ENCODE measurements at places on chromosomes 4 and X.

DNA sequence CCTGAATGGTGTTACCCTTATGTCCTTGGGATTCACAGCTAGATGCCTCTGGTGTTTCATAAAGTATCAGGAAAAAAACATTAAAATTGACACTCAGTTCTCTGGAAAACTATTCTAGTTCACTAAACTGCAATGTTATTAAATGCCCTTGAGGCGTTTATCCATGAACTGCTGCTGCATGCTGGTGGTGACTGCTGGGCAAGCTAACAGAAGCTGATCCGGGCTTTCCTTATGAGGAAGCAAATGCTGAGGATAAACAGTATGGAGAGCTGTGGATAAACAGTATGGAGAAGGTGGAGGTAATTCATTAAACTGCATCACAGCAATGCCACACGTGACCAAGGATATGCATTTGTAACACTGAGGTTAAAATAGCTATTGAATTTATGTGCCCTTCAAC is 227.0 kb downstream of the NR3C2 start:
- no peak for DNase-seq

GRCh38 chr4:17781300-17782287 is at the start of gene FAM184B:
Gene FAM184B, minus strand, starts transcription at chr4:17781621. Its CDS starts 322 bp downstream, at chr4:17781299.
- no peak for DNase-seq

DNA sequence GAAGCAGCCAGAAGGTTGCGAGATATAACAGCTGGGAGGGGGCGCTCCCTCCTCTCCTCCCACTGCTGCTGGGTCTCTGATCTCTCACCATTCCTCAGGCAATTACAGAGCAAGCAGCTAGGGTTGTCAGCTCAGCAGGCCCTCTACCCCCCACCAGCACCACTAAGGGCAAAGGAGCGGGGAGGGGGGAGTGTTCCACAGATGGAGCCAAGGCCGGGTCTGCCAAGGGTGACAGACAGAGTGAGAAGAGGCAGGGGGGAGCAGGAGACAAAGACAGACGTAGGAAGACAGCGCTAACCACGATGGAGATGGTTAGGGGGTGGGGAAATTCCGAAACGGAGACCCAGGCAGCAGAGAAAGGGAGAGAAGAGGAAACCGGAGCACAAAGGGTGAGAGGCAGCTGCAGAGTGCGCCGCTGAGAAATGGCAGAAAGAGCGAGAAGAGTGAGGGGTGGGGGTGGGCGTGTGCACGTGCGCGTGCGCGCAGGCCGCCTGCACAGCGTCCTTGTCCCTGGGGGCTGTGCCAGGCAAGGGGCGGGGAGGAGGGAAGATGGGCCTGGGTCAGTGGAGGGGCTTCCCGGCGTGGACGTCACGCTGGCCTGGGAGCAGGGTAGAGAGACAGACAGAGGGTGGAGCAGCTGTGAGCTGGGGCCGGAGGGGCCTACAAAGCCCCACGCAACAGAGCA is 6.9 kb downstream of the L1CAM start:
- no peak for DNase-seq

DNA sequence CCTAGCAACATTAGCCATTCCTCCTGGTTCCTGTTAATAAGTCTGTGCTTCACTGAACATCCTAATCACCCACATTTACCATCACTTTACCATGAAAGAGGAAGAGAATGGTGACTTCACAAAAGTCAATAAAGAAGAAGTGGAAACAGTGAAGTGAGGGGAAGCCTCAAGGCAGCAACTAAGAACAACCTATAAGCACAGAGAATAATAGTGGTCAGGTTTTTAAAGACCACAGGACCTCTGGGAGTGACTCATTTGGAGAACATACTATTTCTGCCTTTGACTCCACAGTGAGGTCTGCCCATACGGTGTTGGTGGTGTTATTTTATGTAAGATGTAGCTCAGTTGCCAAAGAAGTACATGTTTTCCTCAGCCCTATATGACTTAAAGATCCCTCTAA is 86.0 kb upstream of the TET2 start:
- no peak for DNase-seq

DNA sequence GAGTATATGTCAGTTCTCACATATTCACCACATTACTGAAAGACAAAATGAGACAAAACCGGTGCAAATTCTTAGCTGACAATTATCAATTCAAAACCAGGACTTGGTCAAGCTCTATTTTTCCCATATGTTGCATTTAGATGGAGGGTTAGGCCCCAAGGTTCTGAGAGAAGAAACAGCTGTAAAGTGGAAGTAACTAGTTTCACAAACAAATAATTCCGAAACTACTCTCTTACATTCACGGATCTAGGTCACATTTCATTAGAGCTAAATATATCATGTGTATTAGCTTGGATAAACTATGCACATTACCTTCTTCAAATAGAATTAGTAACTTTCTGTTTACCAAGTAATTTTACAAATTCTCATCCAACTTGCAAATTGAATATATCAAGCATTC is 3.7 kb upstream of the GABRA2 start:
- DNase-seq, result no peak

DNA sequence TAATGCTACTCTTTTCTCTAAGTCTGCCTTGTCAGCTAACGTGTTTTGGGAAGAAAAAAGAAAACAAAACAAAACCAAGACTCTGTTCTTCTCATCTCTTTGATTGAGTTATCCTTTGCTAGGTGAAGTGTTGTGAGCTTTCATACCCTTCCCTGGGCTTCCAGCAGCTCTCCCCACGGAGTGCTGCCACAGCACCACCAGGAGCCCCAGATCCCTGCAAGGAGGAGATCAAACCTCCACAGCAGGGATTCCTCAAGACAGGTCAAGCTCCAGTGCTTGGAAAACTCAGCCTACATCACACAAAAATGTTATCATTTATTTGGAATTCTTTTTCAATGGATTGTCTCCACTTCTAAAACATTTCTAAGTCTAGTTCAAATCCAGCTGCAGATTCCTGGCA is 1981.9 kb upstream of the TENM3 start:
- no peak for DNase-seq

- no peak for DNase-seq
Observed at GRCh38 chr4:5930456-5930855, 37.6 kb upstream of the CRMP1 start.

GRCh38 chr4:76640353-76640910 is 205.4 kb downstream of the SHROOM3 start:
- DNase-seq, result no peak

DNA sequence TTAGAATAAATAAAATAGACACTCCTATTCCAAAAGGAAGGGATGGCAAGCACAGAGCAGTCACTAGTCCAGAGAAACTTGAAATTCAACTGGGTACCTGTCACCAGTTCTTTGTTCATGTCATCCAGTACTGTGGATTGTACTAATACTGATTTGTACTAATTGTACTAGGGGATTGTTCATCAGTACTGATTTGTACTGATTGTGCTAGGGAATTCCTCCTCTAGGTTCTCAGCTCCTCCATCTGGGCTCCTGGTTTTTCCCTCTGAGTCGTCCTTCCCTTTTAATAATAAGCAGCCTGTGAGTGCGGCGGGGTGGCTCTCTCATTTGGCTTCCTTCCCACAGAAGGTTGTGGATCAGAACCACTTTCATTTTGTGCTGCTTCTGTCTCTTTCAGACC is 31.0 kb upstream of the SOD3 start:
- DNase-seq, result no peak

DNA sequence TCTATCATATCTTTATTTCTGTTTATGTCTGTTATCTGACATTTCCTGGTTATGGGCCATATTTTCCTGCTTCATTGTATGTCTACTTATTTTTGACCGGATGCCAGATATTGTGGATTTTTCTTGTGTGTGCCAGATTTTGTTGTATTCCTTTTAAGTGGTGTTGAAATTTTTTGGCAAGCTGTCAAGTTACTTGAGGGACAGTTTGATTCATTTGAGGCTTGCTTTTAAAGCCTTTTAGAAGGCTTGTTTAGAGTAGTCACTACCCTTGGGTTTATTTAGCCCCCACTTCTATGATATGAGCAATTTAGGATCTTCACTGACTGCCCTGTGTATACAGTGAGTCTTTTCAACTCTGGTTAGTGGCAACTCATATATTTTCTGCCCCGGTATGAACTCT is 29.2 kb upstream of the NPY2R start:
- DNase-seq, result no peak

All from stimulated activated CD8-positive, alpha-beta memory T cell treated with anti-CD3 and anti-CD28 coated beads, Interleukin-7, amount 100 ng/mL, for 1 hour (primary cell).